ENCODE measurements at places on chromosomes 11 and 22. TPM values are rescaled to one million over a fixed set of nuclear protein-coding genes. Genes with fewer than 3 reads are reported as not detected.

DNA sequence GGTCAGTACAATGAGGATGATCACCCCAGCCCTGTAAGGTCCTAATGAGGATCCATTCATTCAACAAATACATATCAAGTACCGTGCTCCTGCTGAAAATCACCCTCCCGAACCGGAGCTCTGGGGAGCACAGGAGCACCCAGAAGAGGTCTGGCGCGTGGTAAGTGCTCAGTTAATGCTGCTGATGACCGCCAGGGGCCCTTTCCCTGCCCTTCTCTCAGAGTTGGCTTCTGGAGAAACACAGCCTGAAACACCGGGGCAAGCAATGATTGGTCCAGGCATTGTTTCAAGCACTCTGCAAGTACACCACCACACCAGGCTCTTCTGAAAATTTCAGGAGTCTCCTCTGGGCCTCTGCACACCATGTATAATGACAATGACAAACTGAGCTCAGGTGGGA, 3.8 kb upstream of the CCDC86 start:
- DNase-seq: no peak

DNA sequence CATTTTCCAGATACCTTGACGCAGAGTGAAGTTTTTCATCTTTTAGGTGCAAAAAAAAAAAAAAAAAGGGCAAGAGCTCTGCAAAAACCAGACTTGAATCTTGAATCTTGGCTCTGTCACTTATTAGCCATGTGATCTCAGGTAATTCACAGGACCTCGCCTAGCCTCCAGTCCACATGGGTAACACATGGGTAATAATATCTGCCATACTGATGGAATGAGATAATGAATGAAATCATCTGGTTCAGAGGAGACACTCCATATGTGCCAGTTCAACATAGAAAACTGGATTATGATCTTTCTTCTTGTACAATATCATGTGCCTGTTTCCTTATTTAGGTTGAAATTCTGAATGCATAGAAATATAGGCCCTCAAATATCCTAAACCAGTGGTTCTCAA, 8.6 kb upstream of the AMOTL1 start:
- DNase-seq: no peak

GRCh38 chr11:15720460-15720859, 605.7 kb downstream of the INSC start:
- no peak for DNase-seq

GRCh38 chr11:11709447-11710239, 87.8 kb upstream of the GALNT18 start:
- DNase-seq: no peak

GRCh38 chr11:85269109-85269508, 358.0 kb downstream of the DLG2 start:
- no peak for DNase-seq

DNA sequence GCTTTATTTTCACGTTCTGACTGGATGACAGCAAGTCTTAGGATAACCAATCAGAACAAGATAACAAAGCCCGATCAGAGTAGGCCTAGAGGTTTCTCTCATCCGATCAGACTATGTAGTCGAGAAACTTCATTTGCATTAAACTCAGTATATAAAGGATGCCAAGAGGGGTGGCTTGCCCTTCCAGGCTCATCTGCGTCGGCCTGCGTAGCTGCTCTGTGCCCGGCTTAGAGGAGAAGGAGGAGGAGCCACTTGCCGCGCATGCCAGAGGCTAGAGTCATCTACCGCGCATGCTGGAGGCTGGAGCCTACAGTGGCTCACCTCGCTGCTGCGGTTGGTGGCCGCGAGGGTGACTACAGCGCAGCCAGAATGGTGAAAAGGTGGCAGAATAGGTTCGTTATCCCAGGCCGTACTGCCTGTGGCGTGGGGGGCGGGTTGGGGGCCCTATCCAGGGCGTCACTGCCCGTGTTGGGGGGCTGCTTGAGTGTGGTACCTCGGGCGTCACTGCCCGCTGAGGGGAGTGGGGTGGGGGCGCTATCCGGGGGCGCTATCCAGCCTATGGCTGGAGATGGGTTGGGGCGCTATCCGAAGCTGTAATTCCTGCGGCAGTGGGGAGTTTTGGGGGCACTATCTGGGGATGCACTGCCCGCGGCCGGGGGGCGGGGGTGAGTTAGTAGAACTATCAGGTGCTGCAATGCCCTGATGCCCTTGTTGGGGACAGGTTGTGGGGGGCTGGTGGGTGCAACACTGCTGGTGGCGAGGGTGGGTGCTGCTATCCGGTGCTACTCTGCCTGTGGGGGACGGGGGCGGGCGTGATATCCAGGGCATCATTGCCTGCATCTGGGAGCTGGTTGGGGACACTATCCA, at the start of gene RFPL2:
Gene RFPL2, minus strand, starts transcription at position 218 of the 867 bp plus-strand sequence. CDS start 2,622 bp downstream, outside the sequence.
- DNase-seq: no peak

DNA sequence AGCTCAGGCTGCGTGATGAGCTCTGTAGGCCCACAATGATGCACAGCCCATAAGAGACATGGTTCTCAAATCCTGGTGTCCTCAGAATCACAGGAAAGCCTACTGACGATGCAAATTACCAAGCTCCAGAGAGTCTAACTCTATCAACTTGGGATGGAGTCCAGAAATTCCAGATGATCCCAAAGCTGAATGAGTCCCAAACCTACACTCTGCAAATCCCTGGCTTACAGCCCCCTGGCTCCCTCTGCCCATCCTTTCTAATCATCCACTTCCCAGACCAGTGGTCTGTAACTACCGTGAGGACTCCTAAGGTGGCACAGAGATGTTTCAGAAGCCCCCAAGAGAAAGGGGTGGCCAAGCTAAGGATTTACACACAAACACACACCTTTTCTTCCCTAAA, 13.5 kb downstream of the ARFGAP2 start:
- no peak for DNase-seq

GRCh38 chr11:90235526-90235925, 12.7 kb upstream of the CHORDC1 start:
- no peak for DNase-seq

GRCh38 chr11:9562716-9563115, 10.8 kb upstream of the WEE1 start:
- DNase-seq: peak; percentile 57

GRCh38 chr11:111012491-111012890, 233.0 kb upstream of the POU2AF2 start:
- DNase-seq: no peak

The METTL15 gene
- 14.6 TPM for total RNA-seq

The BTBD18 gene
- total RNA-seq: not detected

The SOX6 gene
- total RNA-seq: 0.02 TPM

The C11orf65 gene
- not detected for total RNA-seq
